Neural crest cell (in vitro differentiated cells): ENCODE measurements at places on chromosomes 3 and 15. TPM values are rescaled to one million over a fixed set of nuclear protein-coding genes. Genes with fewer than 3 reads are reported as not detected.
A peak's percentile ranks its signal among the peaks of the same experiment; 100 is the strongest.

- no peak for DNase-seq
- H3K4me1 ChIP-seq, result peaks cover 3% of the 10 kb centered on the region
- no peak overlapping the region for H3K4me3 ChIP-seq
- no peaks in the 10 kb centered on the region for H3K36me3 ChIP-seq
- peaks cover 49% of the 10 kb centered on the region for H3K27me3 ChIP-seq
- H3K27ac ChIP-seq, result no peak overlapping the region
Observed at GRCh38 chr15:97902140-97902780, 58.2 kb upstream of the ARRDC4 start.

GRCh38 chr15:69314736-69315135, 16.0 kb downstream of the PAQR5 start:
- no peak for DNase-seq
- no peaks in the 10 kb centered on the region for H3K4me1 ChIP-seq
- no peaks in the 10 kb centered on the region for H3K27me3 ChIP-seq
- peak overlapping the region; percentile 83 for H3K27ac ChIP-seq
- no peaks in the 10 kb centered on the region for H3K36me3 ChIP-seq

DNA sequence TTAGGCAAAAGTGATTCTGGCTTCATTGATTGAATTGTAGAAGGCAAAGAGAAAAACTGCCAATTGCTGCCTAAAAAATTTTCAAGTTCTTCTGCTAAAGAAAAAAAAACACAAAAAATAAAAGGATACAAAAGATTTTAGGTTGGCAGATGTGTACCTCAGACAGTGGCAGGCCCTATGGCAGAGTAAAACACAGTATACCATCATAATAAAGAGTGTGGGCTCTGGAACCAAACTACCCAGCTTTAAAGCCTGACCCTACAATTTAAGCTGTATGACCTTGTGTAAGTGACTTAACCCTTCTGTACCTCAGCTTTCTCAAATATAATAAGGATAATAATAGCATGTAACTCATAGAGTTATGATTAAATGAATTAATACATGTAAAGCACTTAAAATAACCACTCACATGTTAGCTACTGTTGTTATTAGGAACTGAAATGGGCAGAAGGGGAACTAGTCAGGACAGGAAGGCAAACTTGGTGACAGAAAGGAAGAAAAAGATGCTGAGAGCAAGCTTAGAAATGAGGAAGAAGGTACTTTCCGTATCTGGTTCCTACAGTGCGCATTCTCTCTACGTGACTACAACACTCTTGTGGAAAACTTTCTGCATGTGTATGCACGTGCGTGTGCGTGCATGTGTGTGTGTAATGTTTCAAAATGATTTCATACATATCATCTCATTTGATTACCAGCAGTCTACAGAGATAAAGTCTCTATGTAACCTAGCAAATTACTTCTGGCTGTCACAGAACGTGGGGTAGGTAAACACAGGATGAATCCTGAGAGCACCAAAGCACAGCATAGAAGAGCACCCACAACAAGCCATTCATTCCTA, 13.6 kb upstream of the GATM start:
- DNase-seq, result no peak
- H3K36me3 ChIP-seq, result no peaks in the 10 kb centered on the region
- H3K4me3 ChIP-seq, result no peak overlapping the region
- H3K4me1 ChIP-seq, result peaks cover 4% of the 10 kb centered on the region

DNA sequence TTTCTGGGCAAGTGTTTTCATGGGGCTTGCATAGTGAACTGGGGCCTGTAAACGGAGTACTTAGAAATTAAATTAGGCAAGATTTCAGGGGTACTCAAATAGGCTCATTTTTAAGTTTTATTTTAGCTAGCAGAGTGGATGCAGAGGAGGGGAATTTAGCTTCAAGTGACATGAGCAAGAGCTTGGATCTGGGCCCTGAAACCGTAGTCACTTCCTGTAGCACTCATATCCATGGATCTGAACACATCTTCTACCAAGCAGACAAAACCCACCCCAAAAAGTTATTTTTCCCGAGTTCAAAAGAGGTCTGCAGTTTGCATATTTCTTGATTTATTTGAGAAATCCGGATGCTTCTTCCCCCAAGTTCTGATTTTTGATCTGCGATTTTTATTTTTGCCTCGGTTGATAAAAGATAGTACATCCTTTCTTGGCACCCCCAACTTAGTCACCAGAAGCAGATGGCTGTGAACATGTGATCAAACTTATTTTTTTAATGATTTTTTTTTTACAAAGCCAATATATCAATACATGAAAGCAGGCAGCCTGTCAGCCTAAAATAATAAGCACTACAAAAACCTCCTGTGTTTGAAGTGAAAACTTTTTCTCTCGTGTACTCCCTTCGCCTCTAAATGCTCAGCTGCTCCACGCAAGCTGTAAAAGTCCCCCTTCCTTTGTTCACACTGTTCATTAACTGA, 36.6 kb upstream of the STT3B start:
- no peak for DNase-seq
- H3K36me3 ChIP-seq, result peaks cover 3% of the 10 kb centered on the region
- no peak overlapping the region for H3K4me3 ChIP-seq
- no peak overlapping the region for H3K27ac ChIP-seq
- H3K4me1 ChIP-seq, result peaks cover 4% of the 10 kb centered on the region

DNA sequence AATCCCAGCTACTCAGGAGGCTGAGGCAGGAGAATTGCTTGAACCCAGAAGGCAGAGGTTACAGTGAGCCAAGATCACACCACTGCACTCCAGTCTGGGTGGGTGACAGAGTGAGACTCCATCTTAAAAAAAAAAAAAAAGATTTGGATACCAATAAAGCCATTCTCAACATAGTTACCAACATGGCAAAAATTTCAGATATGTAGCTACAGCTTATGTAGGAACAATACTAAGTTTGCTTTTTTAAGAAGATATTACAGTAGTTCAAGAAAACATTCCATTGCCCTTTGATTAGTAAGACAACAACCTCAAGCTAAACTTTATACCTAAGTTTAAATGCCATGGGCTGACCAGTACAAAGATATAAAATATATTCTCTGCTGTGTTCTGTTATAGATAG, 34.4 kb downstream of the ZNF106 start:
- no peak for DNase-seq
- peaks cover 5% of the 10 kb centered on the region for H3K36me3 ChIP-seq
- no peaks in the 10 kb centered on the region for H3K27me3 ChIP-seq
- H3K4me3 ChIP-seq, result no peak overlapping the region

DNA sequence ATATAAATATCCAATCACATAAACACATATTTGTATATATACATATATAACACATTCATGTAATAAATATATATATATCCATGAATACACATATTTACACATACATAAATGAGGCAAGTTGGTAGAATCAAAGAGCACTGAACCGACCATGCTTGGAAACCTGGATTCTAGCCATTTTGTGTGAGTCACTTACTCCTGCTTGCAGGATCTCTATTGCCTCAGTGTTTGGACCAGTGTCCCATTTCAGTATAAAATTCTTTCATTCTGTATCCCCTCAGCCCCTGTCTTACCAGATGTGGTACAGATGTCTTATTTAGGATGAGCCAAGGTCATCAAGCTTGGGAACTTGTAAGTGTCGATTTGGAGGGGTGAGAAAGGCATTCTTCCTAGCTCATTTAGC, 391.4 kb upstream of the FRG2C start:
- no peaks in the 10 kb centered on the region for H3K27me3 ChIP-seq
- H3K36me3 ChIP-seq, result no peaks in the 10 kb centered on the region
- H3K27ac ChIP-seq, result no peak overlapping the region
- peaks cover 38% of the 10 kb centered on the region for H3K4me1 ChIP-seq
- DNase-seq, result no peak
- H3K4me3 ChIP-seq, result no peak overlapping the region

DNA sequence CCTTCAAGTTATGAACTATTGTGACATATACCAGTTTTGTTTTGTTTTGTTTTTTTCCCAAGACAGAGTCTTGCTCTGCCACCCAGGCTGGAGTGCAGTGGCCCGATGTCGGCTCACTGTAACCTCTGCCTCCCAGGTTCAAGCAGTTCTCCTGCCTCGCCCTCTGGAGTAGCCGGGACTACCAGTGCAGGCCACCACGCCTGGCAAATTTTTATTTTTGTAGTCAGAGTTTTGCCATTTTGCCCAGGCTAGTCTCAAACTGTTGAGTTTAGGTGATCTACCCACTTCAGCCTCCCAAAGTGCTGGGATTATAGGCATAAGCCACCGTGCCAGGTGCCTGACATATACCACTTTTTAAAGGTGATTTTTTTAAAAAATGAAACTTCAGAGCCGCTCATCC, 74.6 kb downstream of the ARRDC4 start:
- H3K4me1 ChIP-seq, result peaks cover 7% of the 10 kb centered on the region
- H3K27me3 ChIP-seq, result no peaks in the 10 kb centered on the region
- no peak overlapping the region for H3K4me3 ChIP-seq
- no peaks in the 10 kb centered on the region for H3K36me3 ChIP-seq
- H3K27ac ChIP-seq, result no peak overlapping the region

DNA sequence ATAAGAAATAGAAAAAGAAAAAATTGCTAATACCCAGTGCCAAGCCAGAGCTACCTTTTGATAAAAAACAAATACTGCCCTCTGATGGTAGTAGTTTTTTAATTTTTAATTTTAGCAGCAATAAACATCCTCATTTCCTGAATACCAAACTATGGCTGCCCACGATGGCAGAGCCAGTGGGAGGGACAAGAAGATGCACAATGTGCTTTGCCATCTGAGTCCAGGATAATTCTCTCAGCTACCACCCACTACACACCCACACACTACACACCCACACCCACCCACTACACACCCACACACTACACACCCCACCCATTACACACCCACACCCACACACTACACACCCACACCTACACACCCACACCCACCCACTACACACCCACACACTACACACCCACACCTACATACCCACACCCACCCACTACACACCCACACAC, 17.8 kb downstream of the CEP19 start:
- H3K27me3 ChIP-seq, result no peaks in the 10 kb centered on the region
- DNase-seq, result no peak
- no peak overlapping the region for H3K4me3 ChIP-seq

Gene MON1A
- 11.5 and 13.1 TPM in 2 replicates for total RNA-seq

Gene PAK2
- total RNA-seq, result 92.2 and 96.4 TPM in 2 replicates

Gene CCDC51
- total RNA-seq, result 12.4 TPM in 2 replicates

Gene SPSB4
- total RNA-seq, result 33.2 and 35.1 TPM in 2 replicates
